NCI-H1930 (cell line): ENCODE measurements at places on chromosomes 3 and 15.
A peak's percentile ranks its signal among the peaks of the same experiment; 100 is the strongest.

DNA sequence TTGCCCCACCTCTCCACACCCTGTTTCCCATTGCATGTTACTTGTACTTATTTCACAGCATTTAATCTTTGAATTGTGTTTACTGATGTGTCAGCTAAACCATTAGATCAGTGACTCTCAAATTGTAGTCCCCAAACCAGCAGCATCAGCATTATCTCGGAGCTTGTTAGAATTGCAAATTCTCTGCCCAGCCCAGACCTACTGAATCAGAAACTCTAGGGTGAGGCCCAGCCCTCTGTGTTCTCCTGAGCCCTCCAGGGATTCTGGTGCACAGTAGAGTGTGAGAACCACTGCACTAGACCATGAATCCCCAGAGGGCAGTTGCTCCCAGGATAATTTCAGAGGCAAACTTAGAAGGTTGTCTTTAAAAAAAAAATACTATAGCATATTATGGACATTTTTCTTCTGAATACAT is 13.0 kb downstream of the PLD1 start:
- DNase-seq = no peak

DNA sequence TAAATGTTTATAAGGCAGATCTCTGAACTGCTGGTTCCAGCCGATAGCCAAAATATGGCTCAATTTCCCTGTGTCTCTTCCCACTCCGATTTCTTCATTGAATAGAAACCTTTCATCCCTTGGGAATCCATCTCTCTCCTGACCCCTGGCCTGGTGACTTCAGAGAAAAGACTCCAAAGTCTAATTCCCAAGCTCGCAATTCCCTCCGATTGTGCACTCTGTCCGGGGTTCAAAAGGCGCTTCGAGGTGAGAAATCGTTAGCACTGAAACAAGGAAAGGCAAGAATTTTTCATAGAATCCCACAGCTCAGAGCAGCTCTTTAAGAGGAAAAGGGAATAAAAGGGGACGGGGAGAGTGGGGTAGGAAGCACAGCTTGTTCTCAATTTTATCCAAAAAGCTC is 18.4 kb upstream of the RAD18 start:
- no peak for DNase-seq

DNA sequence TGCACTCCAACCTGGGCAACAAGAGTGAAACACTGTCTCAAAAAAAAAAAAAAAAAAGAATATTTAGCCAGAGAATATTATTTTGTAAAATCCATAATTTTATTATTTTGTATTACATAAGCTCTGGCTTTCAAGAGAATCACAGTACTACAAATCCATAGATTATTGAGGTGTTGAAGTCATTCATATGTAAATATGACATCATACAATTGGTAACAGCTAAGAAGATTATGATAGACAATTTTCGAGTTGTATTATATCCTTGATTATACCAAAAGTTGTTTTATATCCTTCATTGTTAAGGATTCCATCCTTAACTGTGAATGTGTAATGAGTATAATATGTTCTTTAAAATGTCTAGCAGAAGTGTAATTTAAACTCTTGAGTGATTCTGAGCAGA is 3.7 kb downstream of the MLF1 start:
- no peak for DNase-seq

DNA sequence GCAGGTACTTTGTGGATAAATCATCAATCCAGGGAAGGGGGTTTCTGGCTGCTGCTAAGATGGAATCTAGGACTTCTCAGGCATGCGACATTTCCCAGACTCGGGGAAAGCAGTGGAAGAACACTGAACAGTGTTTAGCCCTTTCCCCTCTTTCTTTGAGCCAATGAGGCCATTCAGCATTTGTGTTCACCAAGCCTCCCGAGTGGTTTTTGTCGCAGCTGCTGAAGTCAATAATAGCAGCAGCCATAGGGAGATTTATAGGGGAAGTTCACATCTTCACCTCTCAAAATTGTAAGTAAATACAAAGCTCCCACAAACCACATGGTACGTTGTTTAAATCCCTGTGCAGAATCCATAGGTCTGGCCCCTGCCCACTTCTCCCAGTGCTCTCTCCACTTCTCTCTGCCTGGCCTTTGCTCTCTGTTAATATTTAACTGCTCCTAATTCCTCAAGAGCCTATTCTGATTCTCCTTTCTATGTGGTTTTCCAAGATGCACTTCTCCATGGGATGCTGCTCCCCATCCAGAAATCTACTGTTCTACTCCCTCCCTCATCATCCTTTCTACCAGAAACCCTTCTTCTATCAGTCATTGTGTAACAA is 230.7 kb downstream of the SHQ1 start:
- DNase-seq = no peak

DNA sequence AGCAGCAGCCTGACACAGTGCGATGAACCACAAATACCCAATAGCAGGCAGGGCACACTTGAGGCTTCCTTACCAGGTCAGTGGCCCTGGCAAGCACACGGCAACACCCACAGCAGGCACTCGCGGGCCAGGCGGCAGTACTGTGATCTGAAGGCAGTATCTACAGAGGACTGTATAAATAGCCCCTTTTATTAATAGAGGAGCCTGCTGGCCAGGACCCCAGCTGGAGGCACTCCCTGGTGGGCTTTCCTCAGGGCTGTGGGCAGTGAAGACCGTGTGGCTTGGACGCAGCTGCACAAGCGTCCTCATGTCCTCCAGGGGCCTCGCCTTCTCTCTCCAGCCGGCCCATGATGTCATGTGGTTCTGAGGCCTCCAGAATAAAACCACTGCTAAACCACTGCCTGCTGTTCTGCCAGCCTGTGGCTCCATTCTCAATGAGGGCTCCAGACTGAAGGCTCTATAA is 44.1 kb downstream of the LRIG1 start:
- DNase-seq = no peak

DNA sequence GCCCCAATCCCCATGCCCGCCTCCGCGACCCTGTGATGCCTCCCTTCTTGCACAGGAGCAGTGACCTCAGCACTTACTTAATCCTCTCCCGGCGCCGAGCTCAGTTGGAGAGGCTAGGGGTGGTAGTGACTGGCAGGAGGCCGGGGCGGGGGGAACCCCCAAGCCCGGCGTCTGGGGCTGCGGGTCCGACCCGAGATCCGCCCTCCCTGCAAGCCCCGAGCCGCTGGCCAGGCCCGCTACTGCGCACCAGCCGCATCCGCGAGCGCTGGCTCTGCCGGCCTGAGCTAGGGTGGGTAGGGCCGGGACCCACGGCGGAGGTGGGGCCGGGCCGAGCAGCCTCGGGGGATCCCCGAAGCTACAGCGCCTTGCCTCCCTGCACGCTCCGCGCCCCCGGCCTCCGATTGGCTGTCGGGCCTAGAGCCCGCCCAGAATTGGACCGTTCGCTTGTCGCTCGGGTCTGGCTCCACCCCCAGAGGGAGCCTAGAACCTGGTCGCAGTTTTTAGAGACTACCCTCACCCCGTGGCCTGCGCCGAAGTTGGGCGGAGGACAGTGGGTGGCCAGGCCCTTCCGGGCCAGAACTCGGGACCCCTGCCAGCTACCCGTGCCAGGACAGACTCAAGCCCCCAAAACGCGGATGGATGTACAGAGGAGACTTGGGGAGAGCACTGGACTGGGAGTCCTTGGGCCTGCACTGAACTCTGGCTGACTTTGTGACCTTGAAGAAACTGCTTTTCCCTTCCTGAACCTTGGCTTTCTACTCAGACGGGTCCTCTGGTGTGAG is at the start of gene C3orf18:
TSS of gene C3orf18 (minus strand) at position 362 of the 782 bp plus-strand sequence. CDS start 2,048 bp downstream, outside the sequence.
- DNase-seq = peak; percentile 74

DNA sequence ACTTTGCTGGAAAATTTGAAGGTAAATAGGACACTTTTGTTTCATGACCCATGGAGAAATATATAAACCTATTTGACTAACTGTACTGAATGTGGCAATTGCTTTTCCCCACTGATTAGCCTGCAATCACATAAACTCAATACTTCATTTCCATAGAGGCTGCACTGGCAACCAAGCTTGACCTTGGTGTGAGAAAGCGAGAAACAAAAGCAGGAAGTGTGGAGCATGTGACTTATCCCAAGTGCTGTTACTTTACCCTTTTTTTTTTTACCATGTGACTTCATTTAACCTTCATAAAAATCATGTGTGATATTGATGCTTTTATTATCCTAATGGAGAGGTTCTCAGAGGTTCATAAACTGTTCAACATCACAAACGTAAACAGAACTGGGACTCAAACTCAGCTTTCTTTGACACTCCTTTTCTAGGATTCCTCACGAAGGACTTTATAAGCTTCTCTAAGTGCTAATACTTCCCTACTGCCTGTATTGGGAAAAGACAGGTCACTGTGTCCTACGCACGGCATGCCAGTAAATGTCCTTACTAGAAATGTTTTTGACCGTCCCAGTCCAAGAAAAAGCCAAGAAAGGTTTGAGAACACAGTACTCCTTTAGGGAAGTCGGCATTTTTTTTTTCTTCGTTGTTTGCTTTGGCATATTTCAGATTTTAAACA is 34.9 kb upstream of the ZNF385D start:
- no peak for DNase-seq

DNA sequence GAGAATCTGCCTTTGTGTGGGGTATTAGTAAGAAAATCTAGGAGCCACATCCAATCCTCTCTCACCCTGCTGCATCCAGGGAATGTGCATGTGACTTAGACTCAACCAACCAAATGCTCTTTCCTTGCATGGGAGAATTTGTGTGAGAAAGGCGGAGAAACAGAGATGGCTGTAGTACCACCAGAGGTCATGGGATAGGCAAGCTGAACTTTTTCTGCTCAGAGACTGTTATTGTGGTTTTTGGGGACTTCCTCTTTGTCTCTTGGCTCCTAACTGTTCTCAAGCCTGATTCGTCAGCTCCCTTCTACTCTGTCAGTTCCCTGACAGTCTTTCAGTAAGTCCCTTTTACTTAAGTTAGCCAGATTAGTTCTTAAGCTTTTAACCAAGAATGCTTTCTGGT is 2.6 kb upstream of the ZSCAN2 start:
- DNase-seq = no peak

DNA sequence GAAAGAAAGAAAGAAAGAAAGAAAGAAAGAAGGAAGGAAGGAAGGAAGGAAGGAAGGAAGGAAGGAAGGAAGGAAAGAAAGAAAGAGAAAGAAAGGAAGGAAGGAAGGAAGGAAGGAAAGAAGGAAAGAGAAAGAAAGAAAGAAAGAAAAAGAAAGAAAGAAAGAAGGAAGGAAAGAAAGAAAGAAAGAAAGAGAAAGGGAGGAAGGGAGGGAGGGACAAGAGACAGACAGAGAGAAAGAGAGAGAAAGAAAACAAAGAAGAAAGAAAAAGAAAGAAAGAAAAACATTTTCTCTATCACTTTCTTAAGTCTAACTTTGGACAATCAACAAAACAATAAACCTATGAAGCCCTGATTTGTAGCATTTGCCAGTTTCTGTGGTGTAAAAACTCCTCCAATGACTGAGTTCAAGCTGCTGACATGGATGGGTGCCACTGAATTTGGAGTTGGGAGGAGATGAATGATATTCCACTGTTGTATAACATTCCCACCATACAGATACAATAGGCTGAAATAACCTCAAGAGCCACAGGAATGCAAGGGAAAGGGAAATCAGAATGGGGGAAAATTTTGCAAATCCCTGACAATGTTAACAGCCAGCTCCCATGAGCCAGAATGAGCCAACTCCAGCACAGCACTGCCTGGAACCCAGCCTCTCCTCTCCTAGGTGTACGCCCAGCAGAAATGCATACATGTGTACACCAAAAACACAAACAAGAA is 15.0 kb upstream of the RTP3 start:
- no peak for DNase-seq

DNA sequence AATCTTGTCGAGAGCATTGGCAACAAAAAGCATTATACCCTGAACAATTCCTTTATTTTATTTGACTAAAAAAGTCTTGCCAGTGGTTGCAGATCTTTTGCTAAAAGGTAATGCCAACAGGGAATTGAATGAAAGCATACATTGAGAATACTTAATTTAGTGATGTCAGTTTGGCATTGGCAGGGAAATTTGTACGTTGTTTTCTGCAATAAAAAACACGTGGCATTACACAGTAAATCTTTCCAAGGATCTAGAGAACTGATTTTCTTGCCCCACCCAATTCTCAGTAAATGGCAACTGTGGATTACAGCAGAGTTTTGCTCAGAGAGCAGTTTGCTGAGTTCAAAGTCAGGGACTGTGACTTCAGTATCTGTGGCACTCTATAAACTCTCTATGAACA is 38.3 kb upstream of the IGSF10 start:
- no peak for DNase-seq

DNA sequence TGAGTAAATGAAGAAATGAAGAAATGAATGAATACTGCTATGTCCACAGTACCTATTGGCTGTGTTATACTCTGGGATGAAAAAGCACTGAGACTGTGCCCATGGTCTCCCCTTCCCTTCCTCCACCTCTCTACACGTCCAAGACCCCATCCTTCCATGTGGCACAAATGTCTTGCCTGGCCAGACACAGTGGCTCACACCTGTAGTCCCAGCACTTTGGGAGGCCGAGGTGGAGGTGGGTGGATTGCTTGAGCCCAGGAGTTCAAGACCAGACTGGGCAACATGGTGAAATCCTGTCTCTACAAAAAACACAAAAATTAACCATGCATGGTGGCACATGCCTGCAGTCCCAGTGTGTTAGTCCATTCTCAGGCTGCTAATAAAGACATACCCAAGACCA is 200.1 kb downstream of the FAM43A start:
- no peak for DNase-seq

DNA sequence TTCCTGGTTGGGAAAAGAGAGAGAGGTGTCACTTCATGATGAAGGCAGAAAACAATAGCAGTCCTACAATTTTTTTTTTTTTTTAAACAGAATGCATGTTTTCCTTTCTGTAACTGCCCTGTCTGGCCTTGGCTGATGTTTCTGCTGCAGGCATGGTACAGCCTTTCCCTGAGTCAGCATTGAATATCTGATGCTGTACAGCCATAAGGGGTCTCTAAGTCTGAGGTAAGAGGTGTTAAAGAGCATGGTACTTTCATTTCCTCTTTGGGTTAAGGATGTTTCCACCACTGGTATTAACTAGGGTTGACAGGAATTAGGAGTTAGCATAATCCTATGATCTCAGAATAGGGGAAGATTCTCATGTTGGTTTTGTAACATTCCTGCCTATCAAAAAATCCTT is 147.4 kb downstream of the CHST2 start:
- DNase-seq = no peak

GRCh38 chr3:140363801-140364200 is 314.1 kb upstream of the TRIM42 start:
- no peak for DNase-seq

DNA sequence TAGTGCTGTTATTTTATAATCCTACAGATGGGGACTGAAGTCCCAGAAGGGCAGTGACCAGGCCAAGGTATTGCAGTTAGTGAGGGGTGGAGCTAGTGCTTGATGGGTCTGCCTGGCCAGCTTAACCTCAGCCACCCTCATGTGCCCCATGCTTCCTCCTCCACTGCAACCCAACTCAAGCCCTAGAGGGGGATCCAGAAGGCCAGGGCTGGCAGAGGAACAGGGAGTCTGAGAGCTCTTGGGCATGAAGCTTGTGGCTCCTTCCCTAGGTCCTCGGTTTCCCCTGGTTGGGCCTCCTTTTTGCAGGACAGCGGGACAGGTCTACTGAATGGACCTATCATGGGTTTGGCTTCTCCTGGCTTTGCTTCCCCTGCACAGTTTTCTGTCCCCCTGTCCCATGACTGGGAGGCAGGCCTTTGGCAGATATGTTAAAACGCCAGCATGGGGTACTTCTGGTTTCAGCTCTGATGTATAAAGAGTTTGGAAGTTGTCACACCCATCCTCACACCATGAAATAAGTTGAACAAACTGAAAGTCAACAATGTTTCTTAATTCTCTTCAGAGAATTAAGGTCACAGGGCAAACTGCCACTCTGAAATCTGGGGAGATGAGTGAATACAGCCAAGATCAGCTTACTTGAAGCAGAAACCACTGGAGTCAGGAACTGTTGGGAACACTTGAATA is 103.3 kb downstream of the SMAD6 start:
- DNase-seq = no peak
